ENCODE measurements at places on chromosomes 6 and 20.
A peak's percentile ranks its signal among the peaks of the same experiment; 100 is the strongest.

DNA sequence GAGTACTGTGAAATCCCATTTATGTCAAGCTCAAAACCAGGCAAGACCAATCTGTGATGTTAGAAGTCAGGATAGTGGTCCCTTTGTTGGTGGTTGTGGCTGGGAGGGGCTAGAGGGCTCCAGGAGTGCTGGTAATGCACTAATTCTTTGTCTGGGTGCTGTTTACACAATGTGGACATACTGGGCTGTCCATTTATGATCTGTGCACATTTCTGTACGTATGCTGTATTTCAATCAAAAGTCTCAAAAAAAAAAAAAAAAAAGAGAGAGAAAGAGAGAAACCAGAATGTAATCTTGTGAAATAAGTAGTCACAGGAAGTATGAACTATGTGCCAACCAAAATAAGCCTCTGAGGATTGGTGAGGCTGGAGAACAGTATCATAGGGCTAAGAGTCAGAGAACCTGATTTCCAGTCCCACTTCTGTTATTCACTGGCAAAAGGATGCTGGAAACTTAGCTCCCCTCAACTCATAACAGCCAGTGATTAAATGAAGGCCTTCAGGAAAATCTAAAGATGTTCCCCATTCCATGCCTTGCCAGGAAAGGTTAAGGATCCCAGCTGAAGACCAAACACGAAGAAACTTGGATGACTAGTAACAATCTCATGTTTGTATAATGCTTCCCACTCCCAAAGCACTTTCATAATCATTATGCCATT is 19.6 kb upstream of the TRAM2 start:
- DNase-seq: no peak

DNA sequence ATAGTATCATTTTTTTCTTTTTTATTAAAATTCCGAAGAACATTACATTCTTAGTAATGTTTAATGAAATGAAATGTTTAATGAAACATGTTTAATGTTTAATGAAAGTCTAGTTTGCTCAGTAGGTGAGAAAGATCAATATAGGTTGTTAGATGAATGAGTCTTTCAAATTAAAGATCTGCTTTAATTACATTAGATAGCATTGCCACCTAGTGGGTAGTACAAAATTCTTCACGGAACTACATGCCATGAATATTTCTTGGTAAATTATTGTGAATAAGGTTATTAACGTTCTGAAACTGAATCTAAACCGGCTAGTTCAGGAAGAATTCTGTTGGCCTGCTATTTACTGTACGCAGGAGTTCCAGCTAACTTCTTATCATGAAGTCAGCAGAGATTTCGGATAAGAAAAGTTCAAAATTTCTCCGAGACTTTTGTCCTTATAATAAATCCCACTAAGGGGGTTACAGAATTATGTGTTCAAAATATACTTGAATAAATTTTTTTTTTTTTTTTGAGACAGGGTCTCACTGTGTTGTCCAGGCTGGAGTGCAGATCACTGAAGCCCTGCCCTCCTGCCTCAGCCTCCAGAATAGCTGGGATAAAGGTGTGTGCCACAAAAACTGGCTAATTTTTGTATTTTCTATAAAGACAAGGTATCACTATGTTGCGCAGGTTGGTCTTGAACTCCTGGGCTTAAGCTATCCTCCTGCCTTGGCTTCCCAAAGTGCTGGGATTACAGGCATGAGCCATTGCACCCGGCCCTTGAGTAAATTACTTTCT is 7.9 kb upstream of the GMNN start:
- no peak for DNase-seq

- no peak for DNase-seq
Measured at GRCh38 chr6:83511901-83512681, at the start of gene PRSS35. TSS of gene PRSS35 (plus strand) at chr6:83512534. CDS start at chr6:83523442, 10,908 bp downstream.

- DNase-seq: no peak
Measured at GRCh38 chr6:47407300-47408281, 70.0 kb upstream of the CD2AP start.

DNA sequence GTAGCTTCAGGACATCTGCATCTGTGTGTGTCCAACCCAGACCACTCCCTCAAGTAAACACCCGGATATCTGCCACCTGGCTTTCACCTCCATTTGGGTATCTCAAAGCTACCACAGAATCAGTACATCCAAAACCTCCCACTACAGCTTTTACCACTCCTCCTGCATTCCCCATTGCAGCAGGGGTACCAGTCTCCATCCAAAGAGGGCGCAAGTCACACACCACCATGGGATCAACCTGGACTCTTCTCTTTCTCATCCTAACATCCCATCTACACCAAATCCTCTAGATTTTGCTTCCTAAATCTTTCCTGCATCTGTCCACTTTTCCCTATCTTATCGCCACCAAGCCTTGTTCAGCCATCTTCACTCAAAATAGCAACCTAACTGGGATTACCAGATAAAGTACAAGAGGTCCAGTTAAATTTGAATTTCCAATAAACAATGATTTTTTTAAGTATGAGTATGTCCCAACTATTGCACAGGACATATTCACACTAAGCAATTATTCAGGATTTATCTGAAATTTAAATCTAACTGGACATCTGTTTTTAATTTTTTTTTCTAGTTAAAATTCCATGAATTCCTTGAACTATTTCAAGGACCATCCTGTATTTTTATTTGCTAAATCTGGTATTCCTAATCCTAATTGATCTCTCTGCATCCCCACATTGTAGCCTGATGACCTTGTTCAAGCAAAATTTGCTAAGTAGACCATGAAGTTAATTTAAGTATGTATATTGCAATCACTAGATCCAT is 164.3 kb upstream of the MLN start:
- peak; percentile 15 for DNase-seq

DNA sequence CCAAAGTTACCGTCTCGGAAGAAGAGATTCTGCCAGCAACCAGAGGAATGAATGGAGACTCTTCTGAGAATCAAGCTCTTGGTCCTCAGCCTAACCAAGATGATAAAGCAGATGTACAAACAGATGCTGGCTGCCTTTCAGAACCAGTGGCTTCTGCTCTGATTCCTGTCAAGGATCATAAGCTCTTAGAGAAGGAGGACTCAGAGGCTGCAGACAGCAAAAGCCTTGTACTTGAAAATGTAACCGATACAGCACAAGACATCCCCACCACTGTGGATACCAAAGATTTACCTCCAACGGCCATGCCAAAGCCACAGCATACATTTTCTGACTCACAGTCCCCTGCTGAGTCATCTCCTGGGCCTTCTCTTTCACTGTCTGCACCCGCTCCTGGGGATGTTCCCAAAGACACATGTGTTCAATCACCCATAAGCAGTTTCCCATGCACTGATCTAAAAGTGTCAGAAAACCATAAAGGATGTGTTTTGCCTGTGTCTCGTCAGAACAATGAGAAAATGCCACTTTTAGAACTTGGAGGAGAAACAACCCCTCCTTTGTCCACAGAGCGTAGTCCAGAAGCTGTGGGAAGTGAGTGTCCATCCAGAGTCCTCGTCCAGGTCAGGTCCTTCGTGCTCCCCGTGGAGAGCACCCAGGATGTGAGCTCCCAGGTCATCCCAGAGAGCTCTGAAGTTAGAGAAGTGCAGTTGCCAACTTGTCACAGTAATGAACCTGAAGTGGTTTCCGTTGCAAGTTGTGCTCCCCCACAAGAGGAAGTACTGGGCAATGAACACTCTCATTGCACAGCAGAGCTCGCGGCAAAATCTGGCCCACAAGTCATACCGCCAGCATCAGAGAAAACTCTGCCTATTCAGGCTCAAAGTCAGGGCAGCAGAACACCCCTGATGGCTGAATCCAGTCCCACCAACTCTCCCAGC is 109.6 kb downstream of the RTN4IP1 start:
- no peak for DNase-seq

- no peak for DNase-seq
Measured at GRCh38 chr20:11212902-11213301, 539.1 kb upstream of the JAG1 start.

GRCh38 chr20:47818466-47818865 is 33.2 kb upstream of the SULF2 start:
- DNase-seq: no peak

DNA sequence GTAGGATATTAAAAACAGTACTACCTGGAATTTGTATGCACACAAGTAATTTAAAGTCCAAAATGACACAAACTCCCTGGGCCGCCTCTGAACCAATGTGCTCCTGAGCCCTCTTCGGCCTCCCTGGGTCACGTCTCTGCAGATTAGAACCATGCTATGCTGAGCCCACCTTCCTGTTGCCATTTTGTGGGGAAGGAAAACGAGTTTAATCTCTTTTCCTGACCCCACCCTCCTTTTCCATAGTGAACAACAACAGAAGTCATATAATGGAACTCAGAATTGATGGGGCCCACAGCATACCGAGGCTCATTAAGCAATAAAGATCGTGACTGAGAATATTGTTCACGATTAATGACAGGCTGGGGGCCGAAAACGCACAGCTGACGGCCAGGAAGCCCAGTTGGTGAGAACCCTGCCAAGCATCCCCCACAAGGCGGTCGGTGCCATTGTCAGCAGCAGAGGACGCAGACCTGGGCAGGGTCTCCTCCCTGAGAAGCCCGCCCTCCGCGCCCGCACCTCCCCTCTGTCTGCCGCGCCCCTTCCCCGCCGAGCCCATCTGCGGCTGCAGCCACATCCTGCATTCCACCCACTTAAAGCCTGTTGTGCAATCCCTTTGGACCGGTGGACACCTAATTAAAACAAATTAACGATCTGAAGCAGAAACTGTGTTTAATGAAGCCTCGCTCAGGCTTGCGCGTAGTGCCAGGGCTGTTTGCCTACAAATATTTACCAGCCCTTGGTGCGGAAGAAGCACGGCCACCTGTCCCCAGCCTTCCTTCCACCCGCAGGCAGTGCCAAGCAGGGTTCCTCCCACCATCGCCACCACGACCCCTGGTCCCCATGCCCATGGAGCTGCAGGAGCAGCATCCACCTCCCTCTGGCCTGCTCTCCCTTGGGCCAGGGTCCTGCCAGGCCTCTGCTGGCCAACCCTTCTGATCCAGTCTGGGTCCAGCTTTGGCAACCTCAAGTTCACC is 68.1 kb downstream of the DLL1 start:
- no peak for DNase-seq

- DNase-seq: no peak
Measured at GRCh38 chr6:111743360-111743759, 129.9 kb downstream of the FYN start.

- no peak for DNase-seq
Measured at GRCh38 chr20:38290829-38291814, 12.8 kb upstream of the BPI start.

Data from NCI-H1930 (cell line).